ENCODE measurements at places on chromosomes 2 and 18.

DNA sequence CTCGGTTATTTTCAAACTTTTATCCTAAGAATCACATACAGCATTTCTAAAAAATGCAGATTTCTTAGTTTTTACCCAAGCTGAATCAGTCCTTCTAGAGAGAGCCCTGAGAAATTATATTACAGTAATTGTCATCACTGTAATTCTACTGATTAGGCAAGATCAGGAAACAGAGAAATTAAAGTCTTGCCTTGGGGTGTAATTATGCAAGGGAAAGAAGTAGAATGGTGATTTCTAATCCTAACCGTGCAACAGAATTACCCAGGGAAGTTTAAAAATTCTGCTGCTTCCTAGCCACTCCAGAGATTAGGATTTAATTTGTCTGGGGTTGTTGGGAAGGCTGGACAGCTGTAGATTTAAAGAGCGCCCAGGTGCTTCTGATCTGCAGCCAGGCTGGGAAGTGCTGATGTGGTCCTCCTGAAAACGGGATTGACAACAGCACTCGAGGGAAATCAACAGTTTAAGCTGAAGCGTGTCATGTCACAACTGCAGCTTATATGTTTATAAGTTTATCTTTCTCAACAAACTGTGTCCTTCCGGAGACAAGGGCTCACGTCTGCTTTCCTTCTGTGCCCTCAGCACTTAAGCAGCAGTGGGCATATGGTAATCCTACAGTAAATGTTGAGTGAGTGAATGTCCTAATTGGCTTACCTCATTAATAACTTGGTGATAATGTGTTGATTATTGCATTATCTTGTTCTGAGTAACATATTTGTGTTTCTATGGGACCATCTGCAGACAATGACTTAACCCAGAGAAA is 671.9 kb upstream of the SOX11 start:
- no peak for DNase-seq

GRCh38 chr2:16494836-16495508 is 170.7 kb downstream of the CYRIA start:
- DNase-seq = no peak

GRCh38 chr2:22902662-22903165 is 482.3 kb upstream of the KLHL29 start:
- DNase-seq = no peak

- no peak for DNase-seq
Measured at GRCh38 chr2:117936871-117937428, 76.9 kb downstream of the CCDC93 start.

DNA sequence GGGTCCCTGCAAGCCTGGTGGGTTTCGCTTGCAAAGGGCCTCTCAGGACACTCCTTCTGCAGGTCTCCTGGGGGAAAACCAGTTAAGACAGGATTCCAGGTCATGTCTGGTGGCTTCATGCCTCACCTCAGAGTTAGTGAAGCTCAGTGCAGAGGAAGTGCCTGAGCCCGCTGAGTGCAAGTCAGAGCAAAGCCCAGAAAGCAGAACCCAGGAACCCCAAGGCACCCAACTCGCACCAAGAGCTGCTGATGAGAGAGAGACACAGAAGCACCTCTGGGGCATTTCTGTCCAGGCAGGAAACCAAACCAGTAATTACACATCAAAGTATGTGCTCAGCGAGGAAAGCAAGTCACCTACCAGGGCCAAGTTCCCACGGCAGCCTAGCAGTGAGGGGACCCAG is 78.4 kb downstream of the ARHGEF4 start:
- DNase-seq = no peak

GRCh38 chr2:43540021-43540779 is 55.6 kb downstream of the THADA start:
- no peak for DNase-seq

DNA sequence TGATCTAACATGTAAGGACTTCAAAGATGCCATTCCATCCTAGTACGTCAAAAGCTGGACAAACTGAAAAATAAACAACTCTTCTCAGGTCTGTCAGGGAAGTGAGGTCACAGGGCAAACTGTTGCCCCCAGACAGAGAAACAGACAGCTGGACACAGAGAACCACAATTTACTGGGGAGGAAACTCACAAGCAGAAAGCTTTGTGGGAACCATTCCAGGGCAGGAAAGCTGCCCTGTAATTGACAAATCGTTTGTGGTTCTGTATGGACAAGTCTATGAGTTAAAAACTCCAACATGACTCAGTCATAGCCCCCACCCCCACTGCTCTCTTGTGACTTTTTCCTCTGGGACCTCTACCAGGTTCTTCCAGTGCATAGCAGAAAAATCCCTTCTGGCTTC is 28.4 kb downstream of the MCEE start:
- DNase-seq = no peak

GRCh38 chr2:216497382-216498069 is 1.1 kb upstream of the RPL37A start:
- DNase-seq = no peak

- peak; percentile 77 for DNase-seq
Measured at GRCh38 chr2:218397820-218398436, 1.7 kb upstream of the CTDSP1 start.

DNA sequence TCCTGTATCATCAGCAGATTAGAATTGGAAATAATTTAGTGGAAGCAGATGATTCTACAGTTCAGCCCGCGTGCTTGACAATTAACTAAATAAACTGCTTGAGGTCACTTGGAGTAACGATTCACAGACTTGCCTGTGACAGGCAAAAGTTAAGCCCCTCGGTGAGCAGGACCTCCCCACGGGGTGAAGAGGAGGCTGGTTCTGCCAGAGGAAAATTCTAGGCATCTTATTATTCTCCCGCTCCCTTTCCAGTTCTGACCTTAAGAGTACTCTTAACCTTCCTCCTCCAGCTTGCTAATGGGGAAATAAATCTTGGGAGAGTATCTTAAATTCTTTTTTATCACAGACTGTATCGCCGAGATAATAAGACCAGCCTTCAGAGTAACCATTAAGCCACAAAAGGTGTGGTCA is 169.7 kb upstream of the SMAD2 start:
- no peak for DNase-seq

DNA sequence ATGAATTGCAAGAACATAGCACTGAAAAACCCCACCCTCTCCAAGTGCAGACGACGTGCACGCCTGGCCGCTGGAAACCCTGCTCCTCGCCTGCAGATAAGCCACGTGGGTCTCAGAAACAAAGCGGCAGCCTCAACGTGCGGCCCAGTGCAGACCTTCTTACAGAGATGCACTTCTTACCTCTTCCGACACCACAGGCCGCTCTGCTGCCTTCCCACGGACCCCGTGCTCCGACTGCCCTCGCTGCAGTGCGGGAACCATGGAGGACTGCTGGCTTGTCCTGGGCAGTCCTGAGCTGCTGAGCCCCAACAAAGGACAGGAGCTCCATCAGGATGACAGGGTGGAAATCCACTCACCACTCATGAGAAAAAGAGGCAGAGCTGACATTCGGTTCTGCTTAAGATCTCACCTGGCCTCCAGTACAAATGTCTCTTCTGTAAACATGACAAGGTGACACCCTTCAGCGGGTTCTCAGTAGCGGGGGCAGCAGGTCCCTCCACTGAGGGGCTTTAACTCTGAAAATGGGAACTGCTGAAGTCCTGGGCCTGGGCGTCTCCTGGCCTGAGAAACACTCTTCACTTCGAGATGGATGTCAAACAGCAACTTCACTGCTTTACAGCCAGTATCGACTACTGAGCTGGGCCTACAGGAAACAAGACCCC is 6.2 kb downstream of the COPS9 start:
- peak; percentile 44 for DNase-seq

GRCh38 chr18:76490670-76491472 is 4.2 kb downstream of the ZNF516 start:
- peak; percentile 74 for DNase-seq

- DNase-seq = no peak
Measured at GRCh38 chr2:233081731-233082221, 21.6 kb downstream of the INPP5D start.

DNA sequence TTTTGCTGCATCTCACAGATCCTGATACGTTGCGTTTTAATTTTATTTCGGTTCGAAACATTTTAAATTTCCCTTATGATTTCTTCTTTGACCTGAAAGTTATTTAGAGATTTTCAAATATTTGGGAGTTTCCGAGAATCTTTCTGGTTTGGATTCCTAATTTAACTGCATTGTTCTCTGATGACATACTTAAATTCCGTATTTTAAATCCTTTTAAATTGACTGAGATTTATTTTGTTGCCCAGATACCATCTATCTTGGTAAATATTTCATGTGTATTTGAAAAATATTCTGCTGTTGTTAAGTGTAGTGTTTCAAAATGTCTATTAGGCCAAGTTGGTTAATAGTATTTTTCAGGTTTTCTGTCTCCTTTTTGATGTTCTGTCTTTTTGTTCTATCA is 37.7 kb downstream of the MROH2A start:
- DNase-seq = no peak

DNA sequence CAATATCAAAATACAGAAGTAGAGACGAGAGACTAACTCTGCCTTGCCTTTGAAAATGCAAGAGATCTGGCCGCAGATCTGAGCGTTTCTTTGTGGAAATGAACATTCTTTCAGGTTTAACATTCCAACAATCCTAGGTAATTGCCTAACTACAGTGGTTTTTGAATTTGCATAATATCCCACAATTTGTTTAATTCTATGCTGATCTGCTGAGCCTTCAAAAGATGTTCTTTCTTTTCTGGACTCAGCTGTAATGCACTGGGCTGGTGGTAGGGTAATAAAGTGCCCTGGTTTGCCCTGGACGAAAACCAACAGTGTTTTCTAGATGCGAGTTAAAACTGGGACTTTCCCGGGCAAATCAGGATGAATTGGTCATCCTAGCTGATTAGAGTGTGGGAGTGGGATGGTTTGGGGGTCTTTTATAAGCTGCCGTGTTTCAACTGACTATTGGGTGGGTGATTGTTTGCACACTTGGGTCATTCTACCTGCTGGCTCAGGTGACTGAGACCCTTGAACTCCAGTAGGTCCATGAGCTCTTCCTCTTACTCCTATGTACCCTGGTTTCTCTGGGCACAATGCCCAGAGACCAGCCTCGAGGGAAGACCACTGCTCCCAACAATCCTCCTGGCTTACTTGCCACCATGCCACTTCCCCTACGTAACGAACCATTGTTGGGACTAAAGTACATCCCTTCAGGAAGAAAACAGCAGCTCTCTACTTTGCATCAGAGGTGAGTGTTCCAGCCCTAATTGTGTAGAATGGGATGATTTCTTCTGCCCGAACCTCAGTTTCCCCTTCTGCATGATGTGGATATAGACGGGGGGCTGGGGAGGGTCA is 3.4 kb upstream of the PAX8 start:
- no peak for DNase-seq

DNA sequence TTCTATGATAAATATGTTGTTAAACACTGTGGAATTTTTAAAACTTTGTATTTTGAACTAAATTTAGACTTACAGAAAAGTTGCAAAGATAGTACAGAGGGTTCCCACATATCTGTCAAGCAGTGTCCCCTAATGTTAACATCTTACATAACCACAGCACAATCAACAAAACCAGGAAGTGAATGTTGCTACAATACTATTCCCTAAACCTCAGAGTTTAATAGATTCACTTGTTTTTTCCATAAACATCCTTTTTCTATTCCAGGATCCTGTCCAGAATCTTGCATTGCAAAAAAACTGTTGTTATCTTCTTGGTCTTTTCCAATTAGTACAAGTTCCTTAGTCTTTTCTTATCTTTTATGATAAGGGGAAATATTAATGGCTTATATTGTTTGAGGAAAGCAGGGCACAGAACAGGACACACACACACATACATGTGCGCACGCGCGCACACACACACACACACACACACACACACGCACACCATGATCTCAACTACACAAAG is 251.1 kb upstream of the TRIB2 start:
- DNase-seq = no peak

GRCh38 chr2:200330351-200331060 is 24.0 kb downstream of the SPATS2L start:
- no peak for DNase-seq

GRCh38 chr2:95268211-95269035 is 5.8 kb upstream of the PROM2 start:
- peak; percentile 40 for DNase-seq

GRCh38 chr2:32697156-32697555 is 69.3 kb downstream of the TTC27 start:
- no peak for DNase-seq
